ENCODE measurements at places on chromosomes 12 and 14.

DNA sequence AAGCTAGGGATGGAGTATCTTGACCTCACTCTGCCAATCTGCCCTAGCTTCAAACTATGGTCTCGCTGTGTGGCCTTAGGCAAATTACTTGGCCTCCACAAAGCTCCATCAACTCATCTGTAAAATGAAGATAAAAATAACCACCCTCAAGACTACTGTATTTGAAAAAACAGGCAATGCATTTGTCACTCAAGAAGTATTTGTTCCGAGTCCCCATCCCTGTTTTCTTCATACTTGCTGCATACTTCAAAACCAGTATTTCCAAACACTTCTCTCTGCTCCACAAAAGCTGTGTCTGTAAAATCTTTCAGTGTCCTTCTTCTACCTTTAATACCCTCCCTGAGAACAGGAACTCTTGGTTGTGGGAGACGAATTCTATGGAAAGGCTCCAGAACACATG is 47.9 kb downstream of the GTF2A1 start:
- no peak for DNase-seq

DNA sequence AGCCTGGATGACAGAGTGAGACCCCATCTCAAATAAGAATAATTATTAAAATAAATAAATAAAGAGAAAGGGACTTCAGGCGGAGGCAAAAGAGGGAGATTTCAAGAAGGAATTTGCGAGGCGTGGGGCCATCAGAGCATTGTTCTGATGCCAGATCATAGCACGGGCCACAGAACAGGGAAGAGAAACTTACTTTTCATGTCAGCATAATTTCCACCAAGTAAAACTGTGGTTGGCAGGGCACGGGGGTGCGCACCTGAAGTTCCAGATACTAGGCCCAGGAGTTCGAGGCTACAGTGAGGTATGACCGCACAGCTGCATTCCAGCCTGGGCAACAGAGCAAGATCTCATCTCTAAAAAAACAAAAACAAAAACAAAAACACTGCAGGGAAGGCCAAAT is 11.0 kb upstream of the PLBD1 start:
- DNase-seq = no peak

GRCh38 chr14:49880267-49881064 is 12.4 kb upstream of the ARF6 start:
- no peak for DNase-seq

- no peak for DNase-seq
These were observed 9.0 kb downstream of the KCTD10 start for GRCh38 chr12:109467978-109468676.

DNA sequence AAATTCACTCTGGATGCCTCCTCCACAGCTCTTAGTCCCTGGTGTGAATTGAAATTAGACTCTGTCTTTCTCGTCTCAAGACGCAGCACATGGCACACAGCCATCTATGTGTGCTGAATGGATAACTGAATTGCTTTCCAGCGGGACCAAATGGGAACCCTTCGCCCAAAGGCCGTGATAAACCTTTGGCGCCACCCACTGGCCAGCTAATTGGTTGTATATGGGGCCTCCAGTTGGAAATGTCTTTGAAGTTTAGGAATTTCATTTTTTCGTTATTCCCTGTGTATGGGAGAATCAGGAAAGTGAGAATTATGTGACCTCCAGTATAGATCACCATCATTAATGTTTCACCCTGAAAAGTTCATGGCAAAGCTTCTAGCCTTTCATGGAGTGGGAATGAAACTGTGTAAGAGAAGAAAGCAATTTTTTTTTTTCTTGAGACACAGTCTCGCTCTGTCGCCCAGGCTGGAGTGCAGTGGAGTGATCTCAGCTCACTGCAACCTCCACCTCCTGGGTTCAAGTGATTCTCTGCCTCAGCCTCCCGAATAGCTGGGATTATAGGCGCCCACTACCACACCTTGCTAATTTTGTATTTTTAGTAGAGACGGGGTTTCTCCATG is 9.8 kb upstream of the HSP90AA1 start:
- peak; percentile 95 for DNase-seq

GRCh38 chr12:131443019-131444000 is 267.6 kb upstream of the SFSWAP start:
- DNase-seq = no peak

GRCh38 chr12:9868311-9868801 is 798 bp downstream of the CLEC2B start:
- no peak for DNase-seq

- DNase-seq = no peak
These were observed 223.4 kb upstream of the DIO2 start for GRCh38 chr14:80434574-80435321.

DNA sequence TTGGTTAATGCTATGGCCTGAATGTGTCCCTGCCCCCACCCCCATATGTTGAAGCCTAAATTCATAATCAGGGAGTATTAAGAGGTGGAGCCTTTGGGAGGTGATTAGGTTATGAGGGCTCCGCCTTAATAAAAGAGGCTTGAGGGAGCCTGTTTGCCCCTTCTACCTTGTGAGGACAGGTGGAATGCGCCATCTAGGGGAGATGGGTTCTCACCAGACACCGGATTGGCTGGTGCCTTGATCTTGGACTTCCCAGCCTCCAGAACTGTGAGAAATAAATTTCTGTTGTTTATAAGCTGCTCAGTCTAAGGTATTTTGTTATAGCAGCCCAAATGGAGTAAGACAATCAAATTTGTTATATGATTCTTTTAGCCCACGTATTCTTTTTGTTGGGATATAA is 148.3 kb downstream of the PTCSC3 start:
- DNase-seq = no peak

DNA sequence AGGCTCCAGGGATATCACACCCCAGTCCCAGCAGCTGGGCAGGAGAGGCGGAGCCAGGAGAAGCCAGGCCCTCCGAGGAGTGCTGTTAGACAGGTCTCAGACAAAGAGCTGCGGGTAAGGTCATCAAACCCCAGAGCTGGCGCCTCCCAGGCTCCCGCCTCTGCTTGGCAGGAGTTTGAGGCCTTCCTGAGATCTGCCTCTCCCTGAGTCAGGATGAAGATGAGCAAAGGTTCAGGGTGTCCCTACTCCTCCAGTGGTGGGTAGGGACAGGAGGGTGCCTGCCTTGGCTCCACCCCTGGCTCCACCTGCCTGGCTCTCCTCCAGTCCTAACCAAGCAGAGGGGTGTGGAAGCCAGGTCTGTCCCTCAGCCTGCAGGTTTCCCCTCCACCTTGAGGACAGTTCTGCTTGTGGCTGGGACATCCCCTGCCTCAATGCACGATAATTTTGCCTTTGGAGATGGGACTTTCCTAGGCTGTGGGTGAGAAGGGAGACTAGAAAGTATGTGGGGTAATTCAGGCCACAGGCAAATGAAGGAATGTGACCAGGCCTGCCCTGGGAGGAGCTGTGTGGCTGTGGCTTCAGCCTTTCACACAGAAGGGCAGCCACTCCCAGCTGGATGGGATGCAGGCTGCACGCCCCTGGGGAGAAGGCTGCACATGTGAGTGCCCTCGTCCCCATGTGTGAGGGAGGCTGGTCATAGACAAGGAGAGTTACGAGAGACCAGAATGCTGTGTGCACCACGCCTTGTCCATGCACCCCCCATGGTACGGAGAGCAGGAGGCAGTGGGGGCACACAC is 2.2 kb downstream of the PLEKHG6 start:
- no peak for DNase-seq

DNA sequence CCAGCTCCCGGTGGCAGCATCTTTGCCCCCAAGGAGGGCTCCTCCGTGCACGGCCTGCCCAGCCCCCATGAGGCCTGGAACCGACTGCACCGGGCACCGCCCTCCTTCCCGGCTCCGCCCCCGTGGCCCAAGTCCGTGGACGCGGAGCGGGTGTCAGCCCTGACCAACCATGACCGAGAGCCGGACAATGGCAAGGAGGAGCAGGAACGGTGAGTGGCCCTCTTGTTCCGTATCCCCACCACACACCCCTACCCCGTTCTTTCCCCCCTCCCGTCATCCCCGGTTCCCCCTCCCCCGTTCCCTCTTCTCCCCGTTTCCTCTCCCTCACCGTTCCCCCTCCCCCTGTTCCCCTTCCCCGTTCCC is 28.3 kb downstream of the LRCOL1 start:
- DNase-seq = peak; percentile 81

GRCh38 chr14:64409126-64409920 is 21.2 kb downstream of the MTHFD1 start:
- DNase-seq = no peak

GRCh38 chr14:101120641-101121507 is 217.4 kb upstream of the RTL1 start:
- DNase-seq = peak; percentile 74

DNA sequence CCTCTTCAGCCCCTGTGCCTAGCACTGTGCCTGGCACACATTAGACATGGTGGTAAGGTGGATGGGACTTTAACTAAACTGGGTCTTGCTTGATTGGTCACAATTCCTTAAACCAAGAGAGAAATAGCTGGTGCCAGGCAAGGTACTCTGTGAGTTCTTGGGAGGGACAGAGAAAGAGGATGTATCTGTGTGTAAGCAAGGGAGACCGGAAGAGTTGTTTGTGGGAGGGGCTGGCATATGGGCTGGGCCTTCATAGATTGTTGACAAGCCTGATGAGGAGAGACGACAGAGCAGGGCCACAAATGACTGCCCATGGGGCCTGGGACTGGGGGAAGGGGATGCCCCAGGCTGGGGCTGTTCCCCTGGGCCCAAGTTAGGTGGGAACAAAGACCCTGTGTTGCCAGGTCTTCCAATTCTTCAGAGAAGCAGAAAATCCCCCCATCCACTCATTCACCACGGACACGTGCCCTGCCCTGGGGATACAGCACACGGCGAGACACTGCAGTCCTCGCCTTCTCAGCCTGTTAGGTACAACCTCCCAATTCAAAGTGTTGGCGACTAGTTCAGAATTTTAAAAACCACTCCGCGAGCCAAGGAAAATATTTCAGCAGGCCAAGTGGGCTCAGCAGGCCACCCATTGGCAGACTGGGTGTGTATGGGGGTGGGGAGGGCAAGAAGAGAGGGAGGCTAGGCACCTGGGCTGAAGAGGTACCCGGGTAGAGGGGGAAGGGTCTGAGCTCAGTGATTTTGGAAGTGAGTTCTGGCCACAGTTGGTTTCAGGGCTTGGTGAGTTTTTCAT is 11.4 kb upstream of the CYP46A1 start:
- no peak for DNase-seq

Data from sciatic nerve (tissue), 2 donors.